ENCODE measurements at places on chromosomes 4 and X.

DNA sequence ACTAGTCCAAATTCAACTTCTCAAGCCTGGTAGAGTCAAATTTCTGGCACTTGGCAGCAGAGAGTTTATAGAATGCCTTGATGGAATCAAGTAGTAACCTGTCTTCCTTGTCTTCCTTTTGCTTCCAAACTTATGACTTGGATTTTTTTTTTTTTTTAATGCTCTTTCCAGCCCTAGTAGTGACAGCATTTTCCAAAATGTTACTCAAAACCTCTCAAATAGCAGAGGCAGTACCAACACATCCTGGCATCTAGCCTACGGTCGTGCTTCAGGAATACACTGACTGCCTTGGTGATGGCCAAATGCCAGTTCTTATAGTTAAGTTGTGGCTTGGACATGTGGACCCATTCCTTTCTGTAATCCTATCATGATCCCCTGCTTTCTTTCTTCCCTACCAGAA, 46.0 kb downstream of the GALNT7 start:
- DNase-seq = peak; percentile 51

DNA sequence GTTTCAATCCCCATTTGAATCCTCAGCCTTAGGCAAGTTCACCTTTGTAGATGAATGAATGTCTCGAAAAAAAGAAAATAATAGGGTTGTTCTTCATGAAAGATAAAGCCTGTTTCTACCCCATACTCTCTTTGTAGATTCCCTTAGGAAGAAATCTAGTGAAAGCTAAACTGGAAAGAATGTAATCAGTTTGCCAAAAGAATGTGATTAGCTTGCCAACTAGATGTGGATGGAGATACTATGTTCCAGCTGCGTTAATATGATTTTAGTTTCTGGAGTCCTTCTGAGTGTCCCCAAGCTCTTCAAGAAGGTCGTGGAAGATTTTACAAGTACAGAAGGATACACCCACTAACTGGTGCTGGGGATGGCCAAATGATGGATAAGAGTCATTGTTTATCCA, 162.3 kb upstream of the EDNRA start:
- DNase-seq = no peak

GRCh38 chr4:98046665-98047064, 96.6 kb downstream of the STPG2 start:
- DNase-seq = no peak

- DNase-seq = no peak
Measured at GRCh38 chr4:160353548-160353947, 1250.7 kb downstream of the RAPGEF2 start.

DNA sequence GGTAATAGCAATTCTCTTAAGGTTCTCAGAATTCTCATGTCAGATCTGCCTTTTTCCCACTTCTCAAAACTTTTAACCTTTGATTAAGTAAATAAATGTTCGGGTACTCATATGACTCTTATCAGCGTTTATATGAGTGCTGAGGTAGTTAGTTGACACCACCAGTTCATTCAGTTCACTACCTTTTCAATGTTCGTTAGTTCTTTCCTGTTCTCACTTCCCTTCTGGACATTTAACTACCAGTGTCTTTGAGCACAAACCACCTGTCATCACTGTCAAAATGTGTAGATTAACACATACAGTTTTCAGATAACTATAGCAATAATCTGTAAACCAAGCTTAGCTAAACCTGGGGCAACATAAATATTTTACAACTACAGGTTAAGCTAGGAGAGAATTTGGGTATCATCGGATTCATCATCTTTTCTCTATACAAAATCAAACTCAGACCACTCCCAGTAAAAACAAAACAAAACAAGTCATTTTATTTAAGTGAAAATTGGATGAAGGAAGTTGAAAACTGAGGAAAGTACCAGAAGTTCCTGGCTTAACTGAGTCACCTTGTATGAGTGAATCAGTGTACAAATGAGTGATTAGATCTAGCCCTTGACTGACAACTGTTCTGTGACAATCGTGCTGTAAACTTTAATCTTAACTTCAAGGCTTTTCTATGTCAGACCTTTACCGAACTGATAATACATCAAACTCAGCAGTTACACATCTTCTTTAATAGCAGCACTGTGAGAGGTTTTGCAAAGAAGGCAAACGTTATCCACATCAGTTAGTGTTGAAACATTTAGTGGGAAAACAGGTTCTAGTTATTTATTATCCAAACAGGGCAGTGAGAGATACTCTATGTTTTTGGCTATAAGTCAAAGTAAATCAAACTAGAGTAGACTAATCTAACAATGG, 41.9 kb downstream of the ARHGEF38 start:
- no peak for DNase-seq

DNA sequence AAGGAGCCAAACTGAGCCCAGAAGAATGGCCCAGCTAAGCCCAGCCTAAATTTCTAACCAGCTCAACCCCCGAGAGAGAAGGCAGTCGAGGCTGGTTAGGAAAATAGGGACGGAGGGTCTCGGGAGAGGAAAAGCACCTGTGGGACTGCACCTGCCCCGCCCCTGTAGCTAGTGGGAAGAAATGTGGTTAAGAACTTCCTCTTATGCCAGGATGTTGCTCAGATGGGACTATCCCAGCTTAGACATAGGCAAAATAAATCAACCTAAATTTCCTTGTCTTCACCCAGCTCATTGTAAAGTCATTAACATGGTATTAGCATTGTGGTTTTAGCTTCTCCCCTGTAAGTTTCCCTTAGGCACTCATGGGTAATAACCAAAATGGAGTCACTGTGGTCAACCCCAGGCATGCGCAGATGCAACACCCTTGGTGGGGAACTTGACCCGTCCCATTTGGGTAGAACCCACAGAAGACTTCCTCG, 86.8 kb downstream of the ZNF718 start:
- no peak for DNase-seq

DNA sequence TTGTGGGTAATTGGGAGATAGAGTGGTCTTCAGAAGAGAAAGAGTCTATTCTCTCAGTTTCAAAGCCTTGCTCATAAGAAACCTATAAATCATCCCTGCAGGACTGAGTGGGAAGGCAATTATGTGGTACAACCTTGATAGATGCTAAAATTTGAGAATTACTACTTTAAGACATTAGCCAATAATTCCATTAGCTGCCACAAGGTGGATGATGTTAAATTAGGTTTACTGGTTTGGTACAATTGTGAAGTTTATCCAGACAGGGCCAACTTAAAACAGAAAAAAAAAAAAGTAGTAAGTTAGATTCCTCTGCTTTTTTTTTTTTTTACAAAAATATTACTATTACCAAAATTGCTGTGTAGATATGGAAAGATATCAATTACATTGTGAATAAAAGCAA, 73.2 kb upstream of the AMOT start:
- DNase-seq = no peak

GRCh38 chr4:187996502-187997177, 1.1 kb downstream of the ZFP42 start:
- DNase-seq = no peak

DNA sequence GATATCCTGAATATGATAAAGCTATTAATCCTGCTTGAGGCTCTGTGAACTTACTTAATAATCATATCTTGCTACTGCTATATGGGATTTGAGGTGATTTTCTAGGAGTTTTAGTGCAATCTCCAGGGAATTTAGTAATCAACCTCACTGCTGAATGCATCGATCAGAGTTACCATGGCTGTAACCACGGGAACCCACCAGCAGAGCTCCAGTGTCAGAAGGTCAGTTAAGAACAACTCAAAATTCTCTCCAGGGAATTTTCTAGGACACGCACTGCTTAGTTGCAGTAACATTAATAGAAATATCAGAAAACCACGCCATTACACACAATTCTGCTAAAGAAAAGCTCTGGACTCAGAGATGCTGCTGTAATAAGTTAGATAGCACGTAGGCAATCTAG, 1477.2 kb upstream of the TENM3 start:
- no peak for DNase-seq

DNA sequence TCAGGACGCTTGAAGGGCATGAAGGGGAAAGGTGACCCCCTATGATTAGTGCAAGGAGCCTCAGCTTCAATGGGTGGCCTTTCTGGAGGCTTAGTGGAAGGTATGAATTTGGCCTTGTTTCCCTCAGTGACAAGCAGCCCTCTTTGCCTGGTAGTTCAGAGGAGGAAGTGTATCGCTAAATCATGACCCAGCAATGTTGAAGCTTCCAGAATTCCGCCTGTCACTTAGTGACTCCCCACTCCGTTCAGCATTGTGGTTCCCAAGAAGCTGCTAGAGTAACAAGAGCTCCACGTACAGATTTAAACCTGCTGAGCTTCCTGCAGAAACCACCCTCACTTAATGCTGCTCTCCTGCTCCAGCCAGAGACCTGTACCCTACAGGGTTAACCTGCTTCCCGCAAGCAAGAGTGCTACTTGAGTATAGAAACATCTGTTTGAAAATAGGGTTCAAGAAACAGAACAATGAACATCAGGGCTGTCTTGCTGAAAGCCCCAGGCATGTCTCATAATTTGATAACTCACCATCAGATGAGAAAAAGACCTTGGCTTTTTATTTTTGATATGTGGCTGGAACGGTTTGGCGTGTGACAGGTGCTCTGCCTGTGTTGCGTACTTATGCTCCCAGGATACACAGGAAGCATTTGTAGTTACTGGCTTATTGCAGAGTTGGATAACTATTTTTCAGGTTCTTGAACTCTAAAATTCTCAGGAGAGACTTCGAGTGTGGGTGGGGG, 105.2 kb downstream of the UCHL1 start:
- DNase-seq = no peak

- no peak for DNase-seq
Measured at GRCh38 chrX:109830157-109830703, 97.2 kb upstream of the ACSL4 start.

GRCh38 chrX:97057349-97057909, 173.7 kb downstream of the RPA4 start:
- DNase-seq = no peak

GRCh38 chrX:118727686-118728339, 407 bp downstream of the IL13RA1 start:
- no peak for DNase-seq

- no peak for DNase-seq
Measured at GRCh38 chrX:73850124-73851013, 287.4 kb downstream of the CHIC1 start.

GRCh38 chr4:76572224-76572623, 137.2 kb downstream of the SHROOM3 start:
- no peak for DNase-seq

- DNase-seq = no peak
Measured at GRCh38 chr4:173493041-173493440, 37.0 kb downstream of the HAND2 start.

DNA sequence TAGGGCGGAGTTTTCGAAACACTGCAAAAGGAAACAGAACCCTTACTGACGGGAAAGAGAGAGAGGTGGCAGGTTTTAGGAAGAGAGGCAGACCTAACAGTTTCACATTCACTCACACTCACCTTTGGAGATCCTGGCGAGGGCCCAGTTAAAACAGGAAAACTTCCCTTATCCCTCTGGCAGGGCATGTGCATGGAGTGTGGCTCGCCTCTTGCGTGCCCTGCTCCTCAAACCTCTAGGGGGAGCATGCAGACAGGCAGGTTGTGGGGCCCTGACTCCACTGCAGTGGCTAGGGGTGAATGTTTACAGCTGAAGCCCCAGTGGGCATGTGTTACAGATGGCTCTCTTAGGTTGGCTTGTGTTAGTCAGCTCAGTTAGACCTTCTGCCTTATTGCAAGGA, 451.5 kb downstream of the UBE2NL start:
- DNase-seq = no peak

- DNase-seq = no peak
Measured at GRCh38 chrX:154490021-154490413, 412 bp downstream of the SLC10A3 start.

- DNase-seq = peak; percentile 52
Measured at GRCh38 chr4:78520808-78521226, 30.8 kb upstream of the ANXA3 start.

- no peak for DNase-seq
Measured at GRCh38 chrX:87402256-87402655, 115.3 kb upstream of the KLHL4 start.

DNA sequence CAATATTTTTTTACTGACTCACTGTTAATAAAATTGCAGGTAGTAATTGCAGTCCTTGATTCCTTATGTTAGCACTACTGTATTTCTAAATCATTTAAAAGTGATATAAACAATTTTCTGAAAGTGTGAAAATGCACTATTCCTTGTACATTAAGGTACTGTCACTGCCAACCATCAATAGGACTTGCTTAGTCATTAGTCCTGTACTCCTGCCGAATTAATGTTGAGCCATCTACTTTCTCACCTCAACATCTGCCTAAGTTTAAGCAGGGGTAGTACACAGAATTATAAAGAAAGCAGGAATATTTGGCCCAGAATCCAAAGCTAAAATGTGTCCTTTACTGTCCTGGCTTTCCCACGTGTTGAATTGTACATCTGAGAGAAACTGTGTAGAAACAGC, 87.0 kb upstream of the TRPC3 start:
- no peak for DNase-seq

- no peak for DNase-seq
Measured at GRCh38 chr4:136985683-136986082, 546.6 kb downstream of the PCDH18 start.

DNA sequence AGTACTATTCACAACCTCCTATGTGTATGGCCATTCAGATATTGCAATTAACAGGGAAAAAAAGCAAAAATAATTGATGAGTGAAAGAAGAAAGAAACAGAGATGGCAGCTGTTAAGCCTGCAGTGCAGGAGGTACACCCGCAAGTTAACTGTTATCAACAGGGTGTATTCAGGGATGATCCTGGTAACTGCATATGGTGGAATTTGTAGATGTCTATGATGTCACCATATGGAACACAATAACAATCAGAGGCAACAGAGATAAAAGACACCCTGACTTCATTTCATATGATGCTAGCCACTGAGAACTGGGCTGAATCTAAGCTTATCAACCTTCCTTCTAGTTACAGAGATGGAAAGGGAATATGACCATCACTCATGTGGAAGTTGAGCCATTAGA, 96.5 kb downstream of the PDGFC start:
- no peak for DNase-seq

- DNase-seq = no peak
Measured at GRCh38 chrX:120612086-120612485, 8.2 kb downstream of the MCTS1 start.

- DNase-seq = no peak
Measured at GRCh38 chr4:58543465-58543864, 1433.3 kb upstream of the IGFBP7 start.

- no peak for DNase-seq
Measured at GRCh38 chrX:21408307-21408706, 34.1 kb downstream of the CNKSR2 start.

GRCh38 chr4:176340871-176341685, 21.3 kb downstream of the SPCS3 start:
- DNase-seq = no peak

- DNase-seq = no peak
Measured at GRCh38 chrX:8591501-8591900, 126.9 kb downstream of the VCX3B start.

DNA sequence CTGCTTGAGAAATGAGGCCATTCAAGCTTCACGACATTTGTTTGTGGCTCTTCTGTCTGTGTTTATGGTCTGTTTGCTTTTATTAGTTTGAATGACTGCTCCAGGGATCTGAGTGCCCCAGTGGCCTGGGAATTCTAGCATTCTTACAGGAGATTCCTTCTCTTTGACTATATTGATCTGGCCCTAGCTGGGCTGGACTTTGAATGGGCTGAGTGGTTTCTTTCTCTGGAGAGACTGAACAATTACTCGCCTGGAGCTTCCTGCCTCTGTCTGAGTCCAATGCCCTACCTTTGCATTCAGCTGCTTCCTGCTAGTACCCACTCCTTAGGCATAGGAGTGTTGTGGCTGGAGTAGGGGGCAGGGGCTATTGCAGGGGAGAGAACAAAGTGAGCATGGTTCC, 51.2 kb upstream of the EDA start:
- no peak for DNase-seq

Measured in skeletal muscle cell (primary cell).